ENCODE measurements at places on chromosomes 11 and 22.

DNA sequence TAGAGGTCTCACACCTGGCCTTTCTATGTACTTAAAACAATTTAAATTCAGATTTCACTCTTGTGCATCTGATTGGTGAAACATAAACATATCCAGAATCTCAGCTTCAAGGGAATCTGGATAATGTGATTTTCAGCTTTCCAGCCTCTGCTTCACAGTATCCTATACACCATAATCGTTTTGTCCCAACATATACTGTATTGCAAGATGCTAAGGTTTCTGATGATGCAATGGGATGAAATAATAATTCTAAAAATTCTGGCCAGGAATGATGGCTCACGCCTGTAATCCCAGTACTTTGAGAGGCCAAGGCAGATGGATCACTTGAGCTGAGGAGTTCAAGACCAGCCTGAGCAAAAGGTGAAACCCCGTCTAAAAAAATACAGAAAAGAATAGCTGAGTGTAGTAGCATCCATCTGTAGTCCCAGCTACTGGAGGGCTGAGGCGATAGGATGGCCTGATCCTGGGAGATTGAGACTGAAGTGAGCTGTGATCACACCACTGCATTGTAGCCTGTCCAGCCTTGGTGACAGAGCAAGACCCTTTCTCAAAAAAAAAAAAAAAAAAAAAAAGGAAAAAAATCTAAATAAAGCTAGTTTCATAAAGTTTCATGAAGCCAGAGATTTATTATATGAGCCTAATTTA lies 41.0 kb upstream of the CTSC start:
- no peak for DNase-seq

DNA sequence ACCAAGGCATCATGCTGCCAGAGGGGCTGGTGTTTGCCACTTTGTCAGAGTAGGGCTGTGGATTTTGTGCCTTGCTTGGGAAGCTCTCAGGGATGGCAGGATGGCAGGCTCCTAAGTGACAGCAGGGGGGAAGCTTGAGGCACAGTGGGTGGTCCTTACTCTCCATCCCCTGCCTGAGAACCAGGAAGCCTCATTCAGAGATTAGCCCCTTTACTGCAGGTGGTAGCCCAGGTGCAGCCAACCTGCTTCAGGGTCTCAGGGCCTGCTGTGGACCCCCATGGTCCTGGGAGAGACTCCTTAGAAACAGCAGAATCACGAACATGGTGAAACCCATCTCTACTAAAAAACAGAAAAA lies 8.9 kb upstream of the ST3GAL4 start:
- no peak for DNase-seq

DNA sequence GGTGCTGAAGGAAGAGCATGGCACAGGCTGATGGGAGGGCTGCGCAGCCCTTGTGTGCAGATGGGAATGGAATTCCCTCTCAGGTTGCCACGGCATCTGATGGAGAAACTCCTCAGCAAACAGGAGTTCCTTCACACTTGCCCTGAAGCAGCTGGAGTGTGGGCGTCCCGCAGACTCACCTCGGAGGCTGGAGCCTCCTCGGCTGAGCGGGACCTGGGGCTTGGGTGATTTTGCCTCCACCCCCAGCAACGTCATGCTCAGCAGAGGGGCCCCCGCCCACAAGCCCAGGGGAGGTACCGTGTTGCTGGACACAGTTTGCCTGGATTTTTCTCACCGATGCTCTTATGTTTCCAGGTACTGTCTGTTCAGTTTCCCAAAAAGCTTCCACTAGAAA lies 63.4 kb downstream of the MYO7A start:
- no peak for DNase-seq

GRCh38 chr11:81497202-81497804 lies 1236.4 kb downstream of the FAM181B start:
- DNase-seq, result peak; percentile 2

DNA sequence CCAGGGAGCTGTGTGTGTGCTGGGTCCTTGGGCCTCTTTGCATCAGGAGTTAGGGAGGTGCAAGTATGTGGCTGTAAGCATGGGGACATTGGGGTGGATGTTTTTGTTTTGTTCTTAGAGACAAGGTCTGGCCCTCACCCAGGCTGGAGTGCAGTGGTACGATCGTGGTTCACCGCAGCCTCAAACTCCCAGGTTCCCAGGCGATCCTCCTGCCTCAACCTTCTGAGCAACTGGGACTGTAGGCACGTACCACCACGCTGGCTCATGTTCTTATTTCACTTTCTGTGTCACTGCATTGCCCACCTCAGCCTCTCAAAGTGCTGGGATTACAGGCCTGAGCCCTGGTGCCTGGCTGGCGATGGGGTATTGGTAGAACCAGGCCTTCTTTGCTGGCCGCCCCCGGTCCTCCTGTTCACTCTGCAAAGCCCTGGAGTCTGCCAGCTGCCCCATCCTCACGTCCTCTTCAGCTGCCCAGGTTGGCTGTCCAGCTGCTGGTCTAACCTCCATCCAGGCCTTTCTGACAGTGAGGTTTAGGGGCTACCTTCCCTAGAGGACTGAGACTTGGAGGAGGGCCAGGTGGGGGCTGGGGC lies 851 bp upstream of the GRAMD4 start:
- DNase-seq, result no peak

GRCh38 chr11:97938789-97939188 lies 1082.0 kb upstream of the CNTN5 start:
- no peak for DNase-seq

DNA sequence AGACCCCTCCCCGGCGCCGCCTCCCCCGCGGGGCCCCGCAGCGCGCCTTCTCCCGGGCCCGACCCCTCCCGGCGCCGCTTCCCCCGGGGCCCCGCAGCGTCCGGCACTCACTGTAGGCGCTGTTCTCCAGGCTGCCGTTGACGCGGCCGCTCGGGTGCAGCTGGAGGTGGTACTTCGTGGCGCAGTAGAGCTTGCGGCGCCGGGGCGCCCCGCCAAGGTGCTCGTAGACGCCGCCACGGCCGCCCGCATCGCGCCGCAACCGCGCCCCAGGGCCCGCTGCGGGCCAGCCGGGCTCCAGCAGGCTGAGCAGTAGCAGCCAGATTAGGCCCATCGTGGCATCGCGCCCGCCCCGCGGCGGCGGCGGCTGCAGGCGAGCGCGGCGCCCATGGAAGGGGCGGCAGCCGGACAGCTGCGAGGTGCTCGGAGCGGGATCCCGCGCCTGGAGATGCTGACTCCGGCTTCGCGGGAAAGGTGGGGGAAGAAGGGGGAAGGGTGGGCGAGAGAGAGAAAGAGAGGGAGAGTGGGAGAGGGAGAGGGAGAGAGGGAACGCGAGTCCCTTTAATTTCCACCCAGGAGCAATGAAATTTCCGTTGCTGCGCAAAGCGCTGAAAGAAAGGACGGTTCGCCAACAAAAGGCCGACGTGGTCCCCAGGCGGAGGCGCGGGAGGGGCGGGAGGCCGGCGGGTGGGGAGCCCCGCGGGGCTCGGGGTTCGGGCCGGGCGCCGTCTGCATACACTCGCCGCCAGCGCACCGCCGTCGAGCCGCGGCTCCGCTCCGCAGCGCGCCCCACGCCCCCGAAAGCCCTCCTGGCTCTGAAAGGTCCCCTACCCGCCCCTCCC lies at the start of gene FGF3:
Gene FGF3 (minus strand): TSS at position 814 of the 839 bp plus-strand sequence. CDS start 483 bp downstream, at position 331.
- no peak for DNase-seq

DNA sequence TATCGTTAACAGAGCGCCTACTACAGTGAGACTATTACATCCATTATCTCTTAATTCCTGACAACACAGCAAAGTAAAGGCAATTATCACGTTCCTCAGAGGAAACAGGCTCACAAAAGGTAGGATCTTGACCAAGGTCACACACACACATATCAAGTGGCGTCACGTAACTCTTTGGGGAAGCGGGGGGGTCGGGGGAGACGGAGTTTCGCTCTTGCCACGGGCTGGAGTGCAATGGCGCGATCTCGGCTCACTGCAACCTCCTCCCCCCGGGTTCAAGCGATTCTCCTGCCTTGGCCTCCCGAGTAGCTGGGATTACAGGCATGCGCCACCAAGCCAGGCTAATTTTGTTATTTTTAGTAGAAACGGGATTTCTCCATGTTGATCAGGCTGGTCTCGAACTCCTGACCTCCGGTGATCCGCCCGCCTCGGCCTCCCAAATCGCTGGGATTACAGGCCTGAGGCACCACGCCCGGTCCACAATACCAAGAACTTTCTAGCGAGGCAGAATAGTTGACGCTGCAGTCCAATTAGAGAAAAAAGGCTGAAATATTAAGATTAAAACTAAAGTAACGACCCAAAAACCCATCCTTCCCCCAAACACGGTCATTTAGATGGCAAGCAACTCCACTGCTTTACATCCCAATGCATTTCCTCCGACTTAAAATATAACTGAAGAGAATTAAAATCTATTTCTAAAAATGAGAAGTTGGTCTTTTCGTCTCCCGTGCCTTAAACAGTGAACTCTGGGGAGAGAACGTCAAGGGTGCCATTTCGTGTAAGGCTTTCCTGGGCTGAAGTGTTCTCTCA lies 1.2 kb downstream of the DDX17 start:
- DNase-seq, result peak; percentile 41

- DNase-seq, result no peak
Observed at GRCh38 chr11:130585545-130585944, 137.1 kb downstream of the ADAMTS15 start.

- no peak for DNase-seq
Observed at GRCh38 chr11:128745311-128746136, 51.7 kb downstream of the FLI1 start.

- DNase-seq, result no peak
Observed at GRCh38 chr11:47523490-47524225, 29.3 kb downstream of the CELF1 start.

- DNase-seq, result no peak
Observed at GRCh38 chr11:61611309-61611708, 30.4 kb upstream of the SYT7 start.

GRCh38 chr11:115922876-115923275 lies 418.7 kb upstream of the CADM1 start:
- DNase-seq, result no peak

DNA sequence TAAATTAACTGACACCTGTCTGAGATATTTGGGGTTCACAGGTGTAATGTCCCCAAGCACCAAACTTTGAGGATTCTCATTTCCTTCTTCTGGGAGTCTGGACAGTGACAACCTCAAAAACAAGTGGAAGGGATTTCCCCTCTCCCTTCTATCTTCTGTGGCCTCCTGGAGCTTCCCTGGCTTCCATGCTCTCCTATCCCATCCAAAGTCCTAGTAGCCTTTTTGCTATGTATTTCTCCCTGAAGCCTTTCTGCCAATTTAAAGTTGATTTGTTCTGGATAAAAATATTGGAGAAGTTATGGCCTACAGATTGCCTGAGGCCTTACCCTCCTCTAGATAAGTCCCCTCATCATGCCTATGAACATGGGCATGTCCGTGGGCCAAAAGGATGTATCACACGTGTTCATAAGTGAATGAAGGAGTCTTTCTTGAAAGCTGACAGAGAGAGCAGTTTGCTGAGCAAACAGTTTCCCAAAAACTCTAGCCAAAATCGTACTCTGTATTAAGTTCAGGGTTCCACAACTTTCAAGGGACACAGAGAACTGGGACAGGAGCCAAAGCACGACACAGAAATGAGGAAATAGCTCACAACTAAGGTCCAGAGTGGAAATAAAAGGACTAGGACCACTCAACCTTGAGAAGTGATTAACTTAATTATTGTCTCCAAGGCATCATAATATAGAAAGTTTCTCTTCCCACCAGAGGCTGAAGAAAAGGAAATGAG lies 6.7 kb downstream of the HEPACAM start:
- no peak for DNase-seq

DNA sequence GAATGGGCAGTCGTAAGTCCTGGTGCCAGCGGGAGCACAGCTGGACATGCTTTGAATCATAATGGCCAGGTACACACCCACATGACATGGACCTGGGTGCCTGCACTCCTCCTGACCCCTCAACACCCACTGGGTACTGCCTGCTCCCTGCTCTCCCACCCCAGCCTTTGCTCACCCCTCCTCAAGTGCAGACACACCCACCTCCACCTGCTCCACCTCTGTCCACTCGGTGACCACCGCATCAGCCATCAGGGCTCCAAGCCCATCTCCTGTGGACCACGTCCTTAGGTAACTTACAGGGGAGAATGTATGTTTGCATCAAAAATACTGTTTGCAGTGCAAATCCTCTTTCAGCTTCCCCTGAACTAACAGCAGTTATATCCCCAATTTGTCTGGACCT lies 214.6 kb downstream of the BRD1 start:
- DNase-seq, result no peak

- DNase-seq, result no peak
Observed at GRCh38 chr11:33536178-33536577, 164.4 kb downstream of the C11orf91 start.

GRCh38 chr11:124899383-124900145 lies 1.9 kb upstream of the ROBO4 start:
- DNase-seq, result no peak

- DNase-seq, result no peak
Observed at GRCh38 chr11:15874704-15875103, 481.6 kb downstream of the SOX6 start.

DNA sequence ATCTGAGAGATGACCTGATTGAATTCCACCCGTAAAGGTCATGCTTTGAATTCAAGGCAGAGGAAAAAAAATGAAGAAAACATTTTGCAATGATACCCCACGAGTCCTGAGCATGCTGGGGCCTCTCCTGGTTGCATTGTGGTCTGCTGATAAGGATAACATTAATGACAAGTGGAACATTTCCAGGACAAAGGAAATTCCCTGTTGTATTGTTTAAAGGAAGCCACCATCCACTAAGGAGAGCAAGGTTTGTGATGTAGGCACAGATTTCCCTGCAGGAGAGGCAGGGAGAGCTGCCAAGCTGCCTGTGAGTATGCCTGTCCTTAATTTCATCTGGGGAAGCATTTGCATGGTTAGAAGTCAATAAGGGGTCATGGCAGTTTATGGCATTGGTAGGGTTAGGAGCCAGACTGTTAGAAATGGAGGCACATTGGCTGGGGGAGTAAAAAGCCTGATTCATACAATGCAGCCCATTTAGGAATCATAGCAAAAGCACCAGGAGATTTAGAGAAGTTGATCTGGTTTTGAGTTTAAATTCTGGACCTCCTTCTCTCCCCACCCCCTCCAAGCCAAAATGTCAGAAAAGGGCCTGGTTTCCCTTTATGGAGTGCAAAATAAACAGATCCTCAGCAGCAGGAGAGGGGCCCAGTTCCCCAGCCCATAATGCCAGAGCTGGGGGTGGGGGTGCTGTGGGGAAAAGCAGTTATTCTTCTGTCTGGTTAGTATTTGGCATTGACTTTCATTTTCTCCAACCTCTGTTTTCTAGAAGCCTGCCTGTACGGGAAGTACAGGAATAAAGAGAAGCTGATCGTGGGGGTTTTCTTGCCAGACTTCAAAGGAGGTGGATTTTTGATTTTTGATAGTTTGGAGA lies 22.1 kb downstream of the FLI1 start:
- DNase-seq, result no peak

DNA sequence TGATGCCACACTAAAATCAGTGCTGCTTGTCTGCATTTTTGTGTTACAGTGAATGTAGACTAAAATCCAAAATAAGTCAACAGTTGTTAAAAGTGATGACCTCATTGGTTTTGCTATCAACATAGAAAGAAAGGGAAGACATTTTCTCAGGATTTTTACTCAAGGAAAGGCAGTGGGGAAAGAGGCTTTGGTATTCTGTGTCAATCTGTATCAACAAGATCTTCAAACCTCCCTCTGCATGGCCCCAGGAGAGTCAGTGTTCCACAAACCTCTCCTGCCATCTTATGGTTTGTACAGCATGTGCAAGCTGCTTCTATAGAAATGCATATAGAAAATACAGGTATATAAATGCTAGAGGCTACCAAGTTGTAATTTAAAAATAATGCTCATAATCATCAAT lies 13.8 kb upstream of the OR51M1 start:
- DNase-seq, result no peak

- DNase-seq, result no peak
Observed at GRCh38 chr11:65822776-65823528, 10.8 kb upstream of the SNX32 start.

- DNase-seq, result no peak
Observed at GRCh38 chr22:47540011-47540410, 777.6 kb downstream of the TBC1D22A start.

All from activated T-cell treated with anti-CD3 and anti-CD28 coated beads for 24 hours (primary cell).